ENCODE measurements at places on chromosomes 6 and 20. TPM values are rescaled to one million over a fixed set of nuclear protein-coding genes. Genes with fewer than 3 reads are reported as not detected.

GRCh38 chr20:63176034-63176426 lies 39.9 kb downstream of the YTHDF1 start:
- DNase-seq = no peak

DNA sequence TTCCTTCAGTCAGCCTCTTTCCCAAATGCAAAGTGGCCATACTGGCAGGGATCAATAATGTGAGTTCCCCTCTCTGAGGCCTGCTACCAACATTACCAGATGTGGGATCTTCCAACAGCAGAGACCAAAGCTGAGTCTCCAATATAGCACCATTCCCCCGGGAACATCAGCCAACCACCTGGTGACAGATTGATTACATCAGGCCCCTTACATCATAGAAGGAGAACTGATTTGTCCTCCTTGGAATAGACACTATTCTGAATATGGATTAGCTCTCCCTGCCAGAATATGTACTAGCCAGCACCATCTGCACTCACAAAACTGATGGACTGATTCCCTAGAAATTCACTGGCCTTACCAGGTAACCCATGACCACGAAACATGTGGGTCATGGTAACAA lies 61.9 kb upstream of the CARMIL1 start:
- DNase-seq = no peak

DNA sequence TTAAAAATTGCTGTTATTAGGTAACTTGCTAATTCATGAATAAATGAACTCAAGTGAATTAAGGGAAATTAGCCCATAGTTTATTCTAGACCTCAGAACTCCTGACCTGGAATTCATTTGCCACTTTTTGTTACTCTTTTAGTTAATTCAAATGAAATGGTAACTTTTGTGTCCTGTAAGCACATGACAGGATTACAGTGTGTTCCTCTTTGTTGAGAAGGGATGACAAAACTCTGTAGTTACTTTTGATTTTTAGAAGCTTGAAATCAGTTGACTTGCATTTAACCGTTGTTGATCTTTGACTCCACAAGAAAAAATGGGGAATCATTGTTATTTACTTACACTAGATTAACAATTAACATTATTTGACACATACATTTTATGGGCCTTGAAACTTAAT lies 6.2 kb downstream of the SLC9A8 start:
- DNase-seq = no peak

- no peak for DNase-seq
Measured at GRCh38 chr6:20687494-20687893, 153.2 kb downstream of the CDKAL1 start.

GRCh38 chr6:7697820-7698623 lies 27.9 kb upstream of the BMP6 start:
- peak; percentile 14 for DNase-seq

DNA sequence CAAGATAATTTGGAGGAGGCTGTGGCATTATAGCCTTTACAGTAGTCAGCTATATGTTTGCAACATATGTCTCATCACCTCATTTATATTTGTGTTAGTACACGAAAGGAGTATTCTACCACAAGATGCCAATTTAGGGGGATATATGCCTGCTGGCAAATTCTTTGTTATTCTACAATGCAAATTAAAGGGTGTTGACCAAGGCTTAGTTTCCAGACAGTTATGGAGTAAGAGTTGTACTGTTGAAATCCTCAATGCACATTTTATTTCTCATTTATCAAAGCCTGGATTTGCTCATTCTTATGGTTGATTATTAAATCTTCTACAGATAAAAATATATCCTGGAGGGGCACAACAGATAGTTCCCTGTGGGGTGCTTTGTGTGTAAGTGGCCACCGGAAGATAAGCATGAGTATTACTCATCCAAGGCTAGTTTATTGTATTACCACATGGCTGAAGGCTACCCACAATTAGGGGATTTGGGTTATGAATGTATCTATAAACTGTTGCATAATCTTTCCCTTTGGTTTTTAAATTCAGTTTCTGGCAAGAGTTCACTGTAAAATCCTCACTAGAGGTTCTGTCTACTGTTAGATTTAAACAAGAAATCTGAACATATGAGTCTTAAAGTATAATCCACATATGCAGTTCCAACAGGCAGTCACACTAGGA lies 9.0 kb downstream of the CST9 start:
- DNase-seq = no peak

GRCh38 chr6:100185615-100186014 lies 191.6 kb upstream of the MCHR2 start:
- no peak for DNase-seq

- no peak for DNase-seq
Measured at GRCh38 chr6:10323018-10323417, 91.9 kb downstream of the TFAP2A start.

GRCh38 chr6:12293235-12293930 lies 3.2 kb downstream of the EDN1 start:
- no peak for DNase-seq

DNA sequence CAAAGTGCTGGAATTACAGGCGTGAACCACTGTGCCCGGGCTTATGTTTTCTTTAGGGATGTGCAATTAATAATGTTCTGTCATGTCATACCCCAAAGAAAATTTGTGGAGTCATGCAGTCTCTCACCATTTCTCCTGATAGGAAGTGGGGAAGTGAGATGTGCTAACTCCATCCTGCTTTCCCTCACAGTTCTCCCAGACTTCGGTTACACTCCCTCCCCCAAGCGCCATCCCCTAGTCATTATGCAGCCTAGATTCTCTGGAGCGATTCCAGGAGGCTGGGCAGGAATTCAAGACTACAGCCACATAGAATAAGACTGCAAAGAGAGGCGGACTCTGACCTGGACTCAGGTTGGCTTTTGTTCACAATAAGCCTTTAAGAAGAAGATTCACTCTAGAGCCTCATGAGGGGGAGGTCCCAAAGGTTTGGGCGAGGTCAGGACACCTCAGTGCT lies 271.4 kb downstream of the ALDH8A1 start:
- DNase-seq = no peak

DNA sequence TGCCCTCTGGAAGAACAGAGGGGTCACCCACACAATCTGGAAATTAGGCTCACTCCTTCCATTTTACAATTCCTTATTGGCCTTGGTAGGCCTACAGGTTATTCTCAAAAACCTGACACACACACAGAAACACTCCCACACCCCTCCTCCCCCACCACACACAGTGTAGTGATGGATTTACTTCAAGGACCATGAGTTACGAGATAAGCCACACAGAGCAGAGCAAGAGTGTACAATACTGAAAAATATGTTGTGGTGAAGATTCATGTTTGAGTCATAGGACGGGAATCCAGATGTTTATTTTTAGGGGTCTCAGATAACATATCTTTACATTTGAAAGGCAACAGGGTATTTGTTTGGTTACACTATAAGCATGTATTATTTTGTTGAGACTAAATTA lies 291.9 kb downstream of the PLCB1 start:
- no peak for DNase-seq

DNA sequence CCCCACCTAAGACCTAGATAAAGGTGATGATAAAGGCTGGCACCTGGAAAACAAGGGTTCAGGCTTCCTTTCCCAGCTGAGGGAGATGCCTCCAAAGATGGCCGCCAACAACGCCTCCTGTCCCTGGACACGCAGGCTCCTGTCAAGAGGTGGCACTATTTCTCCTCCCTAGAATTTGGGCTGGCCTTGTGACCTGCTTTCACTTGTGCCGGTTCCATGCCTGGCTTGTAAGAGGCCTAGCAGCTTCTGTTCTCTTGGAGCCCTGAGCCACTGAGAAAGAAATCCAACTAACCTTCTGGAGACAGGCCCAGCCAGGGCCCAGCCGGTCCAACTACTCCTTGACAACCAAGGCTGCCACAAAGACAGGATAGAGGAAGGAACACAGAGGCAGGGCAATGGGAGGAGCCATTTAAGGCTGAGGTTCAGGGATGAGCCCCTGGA lies 60.2 kb upstream of the RALY start:
- DNase-seq = no peak

DNA sequence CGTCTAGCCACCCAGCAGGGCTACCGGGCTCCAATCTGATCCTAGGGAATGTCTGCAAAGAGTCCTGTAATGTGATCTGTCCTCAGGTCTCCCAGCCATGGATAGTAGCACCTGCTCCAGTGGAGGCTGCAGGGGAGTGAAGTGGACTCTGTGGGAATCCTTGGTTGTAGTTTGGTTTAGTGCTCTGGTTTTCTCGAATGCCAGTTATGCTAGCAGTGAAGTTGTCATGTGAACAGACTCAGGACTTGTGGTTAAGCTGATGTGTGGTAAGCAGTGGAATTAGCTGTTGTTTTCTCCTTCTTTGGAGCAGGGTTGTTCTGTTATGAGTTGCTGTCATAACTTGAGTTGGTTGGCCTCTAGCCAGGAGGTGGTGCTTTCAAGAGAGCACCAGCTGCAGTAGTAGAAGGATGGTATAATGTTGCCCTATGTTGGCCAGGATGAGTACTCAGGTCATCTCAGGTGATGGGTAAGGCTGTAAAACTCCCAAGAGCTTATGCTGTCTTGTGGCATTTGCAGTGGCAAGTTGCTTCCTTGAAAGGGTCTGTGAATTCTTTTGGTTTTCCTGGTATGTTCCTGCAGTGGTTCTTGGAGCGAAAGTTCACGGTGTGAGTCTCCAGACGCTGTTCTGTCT lies 390.2 kb downstream of the UTRN start:
- no peak for DNase-seq

CDC25B gene
- polyA plus RNA-seq = 86.6 TPM

ABHD16B gene
- not detected for polyA plus RNA-seq

TLDC2 gene
- polyA plus RNA-seq = 0.40 TPM

TMEM200A gene
- 12.7 TPM for polyA plus RNA-seq
